ENCODE measurements at places on chromosomes 3 and 15.

GRCh38 chr3:192727032-192727847, at the start of gene FGF12:
FGF12 (minus strand) TSS chr3:192727541.
- H3K27ac ChIP-seq: no peak within 1 kb of the TSS
- peaks cover 40% of the 10 kb centered on the region for H3K27me3 ChIP-seq
- H3K36me3 ChIP-seq: no peaks in the 10 kb centered on the region
- peaks cover 3% of the 10 kb centered on the region for H3K4me1 ChIP-seq
- DNase-seq: no peak
- H3K4me3 ChIP-seq: peak within 1 kb of the TSS; percentile 25

DNA sequence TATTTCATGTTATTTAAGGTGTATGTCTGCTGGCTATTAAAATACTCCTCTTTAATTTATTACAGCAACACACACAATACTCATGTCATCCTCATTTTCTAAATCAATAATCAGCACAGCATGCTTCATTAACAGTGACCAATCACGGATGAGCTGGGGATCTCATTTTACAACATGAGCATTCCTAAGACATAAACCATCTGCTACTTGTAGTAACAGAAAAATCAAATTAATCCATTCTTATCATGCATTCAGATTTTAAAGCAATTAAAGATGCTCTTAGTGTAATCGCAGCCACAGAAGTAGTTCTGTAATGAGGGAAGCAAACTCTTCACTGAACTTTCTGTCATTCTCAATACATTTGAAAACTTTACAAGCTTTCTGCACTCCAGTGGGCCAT, 191.1 kb downstream of the TBC1D5 start:
- H3K27ac ChIP-seq: no peak overlapping the region
- H3K4me1 ChIP-seq: peaks cover 7% of the 10 kb centered on the region
- DNase-seq: no peak
- H3K4me3 ChIP-seq: no peak overlapping the region

GRCh38 chr3:69856965-69857705, 117.9 kb downstream of the MITF start:
- no peak for DNase-seq
- H3K27me3 ChIP-seq: no peaks in the 10 kb centered on the region
- H3K27ac ChIP-seq: no peak overlapping the region
- H3K36me3 ChIP-seq: no peaks in the 10 kb centered on the region
- H3K4me1 ChIP-seq: no peaks in the 10 kb centered on the region

DNA sequence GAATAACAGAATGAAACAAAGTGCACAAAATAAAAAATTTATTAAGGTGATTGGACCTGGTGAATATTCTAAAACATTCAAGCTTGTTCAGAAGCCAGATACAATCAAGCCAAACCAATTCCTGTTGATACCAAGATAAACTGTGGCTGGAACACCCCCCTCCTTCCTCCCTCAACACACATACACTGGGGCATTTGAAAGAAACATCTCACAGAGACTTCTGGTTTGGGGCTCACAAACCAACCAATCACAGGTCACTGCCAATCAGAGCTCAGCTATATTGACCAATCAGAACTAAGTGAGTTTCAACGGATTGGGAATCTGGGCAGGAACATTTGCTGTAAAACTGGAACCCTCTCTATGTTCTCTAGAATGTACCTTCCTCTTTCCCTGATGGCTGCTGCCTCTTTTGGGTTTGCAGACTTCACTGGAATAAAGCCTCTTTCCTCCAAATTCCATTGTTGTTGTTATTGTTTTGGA, 340.6 kb upstream of the GOLIM4 start:
- H3K27me3 ChIP-seq: no peaks in the 10 kb centered on the region
- H3K4me1 ChIP-seq: no peaks in the 10 kb centered on the region
- H3K4me3 ChIP-seq: no peak overlapping the region

DNA sequence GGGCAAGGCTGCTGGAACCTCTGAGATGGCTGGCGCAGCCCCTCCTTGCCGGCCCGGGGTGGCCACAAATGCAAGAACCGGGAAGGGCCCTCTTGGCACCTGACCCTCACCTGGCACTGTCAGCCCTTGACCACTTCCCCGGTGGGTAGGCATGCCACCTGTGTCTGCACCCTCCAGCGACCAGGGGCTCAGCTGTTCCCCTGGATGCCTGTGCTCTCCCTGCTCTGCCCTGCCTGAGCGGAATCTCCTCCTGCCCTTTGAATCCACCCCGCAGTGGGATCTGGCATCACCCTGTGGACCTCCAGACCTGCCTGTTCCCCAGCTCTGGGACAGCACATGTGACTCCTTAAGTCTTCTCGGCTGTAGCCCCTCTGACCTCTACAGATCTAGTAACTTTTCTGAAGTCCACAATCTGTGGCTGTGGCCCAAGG, 26.1 kb upstream of the FGD5 start:
- H3K27me3 ChIP-seq: peaks cover 36% of the 10 kb centered on the region
- DNase-seq: no peak

- H3K27me3 ChIP-seq: no peaks in the 10 kb centered on the region
- H3K27ac ChIP-seq: no peak overlapping the region
- no peak overlapping the region for H3K4me3 ChIP-seq
- no peak for DNase-seq
- peaks cover 2% of the 10 kb centered on the region for H3K36me3 ChIP-seq
Measured at GRCh38 chr3:17342119-17342518, 400.3 kb downstream of the TBC1D5 start.

DNA sequence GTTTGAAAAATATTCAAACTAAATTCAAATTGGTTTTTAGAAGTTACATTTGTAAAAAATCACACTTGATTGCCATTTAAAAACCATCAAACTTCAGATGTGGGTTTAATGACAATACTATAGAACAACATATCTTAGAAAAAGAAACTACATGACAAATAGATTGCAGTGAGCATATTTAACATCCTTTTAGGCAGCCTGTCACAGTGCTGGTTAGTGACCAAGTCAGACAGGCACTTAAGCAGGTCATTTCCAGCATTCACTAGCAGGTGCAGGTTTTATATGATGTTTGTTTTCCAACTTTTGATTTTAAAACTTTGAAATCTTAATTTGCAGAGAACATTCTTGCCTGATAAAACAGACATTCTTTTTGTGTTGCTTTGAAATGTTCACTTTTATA, 115.7 kb downstream of the MBNL1 start:
- H3K27me3 ChIP-seq: no peaks in the 10 kb centered on the region
- H3K4me1 ChIP-seq: peaks cover 31% of the 10 kb centered on the region
- H3K27ac ChIP-seq: peak overlapping the region; percentile 91
- H3K4me3 ChIP-seq: no peak overlapping the region
- peaks cover 3% of the 10 kb centered on the region for H3K36me3 ChIP-seq

GRCh38 chr3:63179862-63180522, 98.1 kb upstream of the SYNPR start:
- H3K4me1 ChIP-seq: no peaks in the 10 kb centered on the region
- H3K36me3 ChIP-seq: no peaks in the 10 kb centered on the region
- no peak for DNase-seq

GRCh38 chr3:3351226-3351625, 171.7 kb upstream of the CRBN start:
- H3K4me3 ChIP-seq: no peak overlapping the region
- peaks cover 6% of the 10 kb centered on the region for H3K27me3 ChIP-seq
- no peaks in the 10 kb centered on the region for H3K4me1 ChIP-seq
- DNase-seq: no peak

GRCh38 chr3:69368129-69368741, 17.7 kb downstream of the FRMD4B start:
- no peak overlapping the region for H3K4me3 ChIP-seq
- DNase-seq: no peak
- H3K4me1 ChIP-seq: peaks cover 16% of the 10 kb centered on the region
- H3K27me3 ChIP-seq: peaks cover 11% of the 10 kb centered on the region
- no peaks in the 10 kb centered on the region for H3K36me3 ChIP-seq

GRCh38 chr3:136708333-136708985, 43.7 kb downstream of the STAG1 start:
- DNase-seq: no peak
- no peak overlapping the region for H3K4me3 ChIP-seq
- peaks cover 10% of the 10 kb centered on the region for H3K36me3 ChIP-seq

DNA sequence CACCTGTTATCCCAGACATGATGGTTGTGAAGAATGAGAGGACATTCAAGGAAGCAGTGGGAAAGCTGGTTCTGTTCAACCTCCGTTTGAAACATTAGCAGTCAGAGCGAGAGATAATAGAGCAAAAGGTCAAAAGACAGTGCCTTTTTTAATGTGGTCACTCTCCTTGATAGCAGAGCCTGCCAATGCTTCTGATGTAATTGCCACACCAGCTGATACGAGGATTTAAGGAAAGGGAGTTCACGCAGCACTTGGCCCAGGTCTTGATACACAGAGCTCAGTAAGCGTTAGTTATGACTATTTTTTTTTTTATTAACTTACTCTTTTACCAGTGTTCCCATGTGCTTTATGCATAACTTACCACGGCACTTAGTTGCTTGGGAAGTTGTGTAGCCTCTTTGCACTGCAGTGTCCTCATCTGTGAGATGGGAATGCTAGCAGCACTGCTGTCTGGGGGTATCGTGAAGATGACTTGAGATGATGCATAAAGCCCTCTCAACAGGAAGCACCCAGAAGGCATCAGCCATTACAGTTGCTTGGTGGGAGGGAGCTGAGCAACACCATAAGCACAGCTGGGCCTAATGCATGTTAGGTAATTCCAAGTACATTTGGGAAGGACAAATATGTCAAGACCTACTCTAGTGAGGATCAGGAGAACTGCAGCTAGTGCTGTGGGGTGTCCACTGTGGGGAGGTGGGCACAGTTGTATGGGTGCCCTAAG, 123.3 kb upstream of the RASGRP1 start:
- no peaks in the 10 kb centered on the region for H3K27me3 ChIP-seq
- DNase-seq: no peak
- peaks cover 67% of the 10 kb centered on the region for H3K4me1 ChIP-seq
- H3K36me3 ChIP-seq: no peaks in the 10 kb centered on the region
- peak overlapping the region; percentile 94 for H3K27ac ChIP-seq

DNA sequence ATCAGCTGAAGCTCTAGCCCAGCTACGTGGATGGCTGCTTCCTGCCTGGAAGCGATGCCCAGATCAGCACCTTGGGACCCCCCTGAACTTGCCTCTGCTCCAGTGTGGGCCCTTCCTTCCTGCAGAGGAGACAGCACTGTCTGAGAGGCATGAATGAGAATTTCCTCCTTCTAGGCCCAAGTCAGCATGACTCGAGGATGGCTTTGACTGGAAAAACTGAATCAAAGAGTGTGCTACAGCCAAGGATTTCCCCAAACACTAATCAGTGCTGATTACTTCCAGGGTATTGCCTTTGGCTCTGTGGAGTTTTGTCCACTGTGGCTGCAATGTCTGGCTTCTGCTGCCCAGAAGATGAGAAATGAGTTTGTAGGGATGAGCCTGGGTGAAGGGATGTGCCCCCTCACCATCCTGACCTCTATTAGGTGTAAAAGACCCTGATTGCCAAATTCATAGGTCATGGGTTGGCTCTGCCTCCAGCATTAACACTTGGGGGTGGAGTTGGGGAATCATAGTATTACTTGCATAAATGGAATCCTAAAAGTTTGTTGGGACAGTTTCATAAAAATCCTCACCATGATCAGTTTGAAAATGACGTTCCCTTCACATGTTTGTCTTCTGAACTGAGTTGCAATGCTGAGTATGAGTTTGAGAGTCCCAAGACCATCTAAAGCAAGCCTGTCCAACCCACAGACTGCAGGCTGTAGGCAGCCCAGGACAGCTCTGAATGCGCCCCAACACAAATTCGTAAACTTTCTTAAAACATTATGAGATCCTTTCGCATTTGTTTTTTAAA, 36.7 kb downstream of the FLNB start:
- H3K27ac ChIP-seq: no peak overlapping the region
- peaks cover 10% of the 10 kb centered on the region for H3K4me1 ChIP-seq
- no peaks in the 10 kb centered on the region for H3K27me3 ChIP-seq
- H3K36me3 ChIP-seq: peaks cover 2% of the 10 kb centered on the region

DNA sequence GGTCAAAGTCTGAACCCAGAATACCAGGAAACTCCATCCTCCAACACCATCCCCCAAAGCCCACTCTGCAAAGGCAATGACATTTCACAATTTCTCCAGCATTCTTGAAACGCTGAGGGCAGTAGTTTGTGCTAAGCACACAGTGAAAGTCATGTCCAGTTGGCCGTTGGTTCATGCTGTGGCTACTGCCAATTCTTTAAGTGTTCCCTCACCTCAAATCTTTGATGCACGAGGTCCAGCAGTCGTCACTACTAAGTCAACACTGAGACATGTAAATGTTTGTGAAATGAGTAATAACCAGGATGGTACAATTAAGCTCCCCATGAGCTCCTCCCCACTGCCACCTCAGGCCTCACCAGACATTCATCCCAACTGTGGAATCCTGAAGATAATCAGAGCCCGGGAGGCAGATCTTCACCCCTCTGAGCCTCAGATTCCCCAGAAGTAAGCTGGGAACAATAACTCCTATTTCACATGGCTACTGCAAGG, 7.0 kb downstream of the SUCLG2 start:
- peaks cover 12% of the 10 kb centered on the region for H3K36me3 ChIP-seq
- no peaks in the 10 kb centered on the region for H3K27me3 ChIP-seq
- no peak overlapping the region for H3K4me3 ChIP-seq
- no peak overlapping the region for H3K27ac ChIP-seq
- H3K4me1 ChIP-seq: peaks cover 43% of the 10 kb centered on the region

DNA sequence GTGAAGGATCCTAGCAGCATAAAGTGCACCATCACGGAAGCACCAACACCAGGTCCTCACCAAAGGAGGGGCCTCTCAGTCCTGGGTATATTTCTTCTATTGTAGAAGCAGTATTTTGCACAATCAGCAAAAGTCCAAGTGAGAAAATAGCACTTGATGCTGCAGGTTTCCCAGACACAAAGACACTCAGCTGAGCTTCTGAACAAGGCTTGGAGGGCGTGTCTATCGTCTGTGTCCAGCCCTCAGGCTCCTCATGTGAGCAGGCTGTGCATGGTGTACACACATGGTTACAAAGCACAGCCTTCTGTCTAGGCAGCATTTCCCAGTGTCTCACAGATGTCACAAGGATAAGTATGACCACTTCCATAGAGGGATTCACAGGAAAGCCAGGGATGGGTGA, 98.3 kb upstream of the SPATA12 start:
- peaks cover 13% of the 10 kb centered on the region for H3K4me1 ChIP-seq
- H3K27me3 ChIP-seq: no peaks in the 10 kb centered on the region
- no peak overlapping the region for H3K27ac ChIP-seq
- no peaks in the 10 kb centered on the region for H3K36me3 ChIP-seq
- no peak overlapping the region for H3K4me3 ChIP-seq

GRCh38 chr3:46695177-46695961, 1.9 kb upstream of the ALS2CL start:
- H3K27me3 ChIP-seq: no peaks in the 10 kb centered on the region
- peak overlapping the region; percentile 92 for H3K4me3 ChIP-seq
- H3K27ac ChIP-seq: peak overlapping the region; percentile 83
- H3K4me1 ChIP-seq: peaks cover 49% of the 10 kb centered on the region
- no peak for DNase-seq
- no peaks in the 10 kb centered on the region for H3K36me3 ChIP-seq

- no peak overlapping the region for H3K27ac ChIP-seq
- H3K27me3 ChIP-seq: peaks cover 28% of the 10 kb centered on the region
- DNase-seq: no peak
- no peaks in the 10 kb centered on the region for H3K4me1 ChIP-seq
- no peak overlapping the region for H3K4me3 ChIP-seq
Measured at GRCh38 chr3:39429466-39429865, 22.9 kb downstream of the RPSA start.

- no peak overlapping the region for H3K27ac ChIP-seq
- no peaks in the 10 kb centered on the region for H3K27me3 ChIP-seq
- peaks cover 9% of the 10 kb centered on the region for H3K4me1 ChIP-seq
- peaks cover 6% of the 10 kb centered on the region for H3K36me3 ChIP-seq
Measured at GRCh38 chr15:100043068-100043641, 298.6 kb downstream of the ADAMTS17 start.
